ENCODE measurements at places on chromosomes 2 and 18.

DNA sequence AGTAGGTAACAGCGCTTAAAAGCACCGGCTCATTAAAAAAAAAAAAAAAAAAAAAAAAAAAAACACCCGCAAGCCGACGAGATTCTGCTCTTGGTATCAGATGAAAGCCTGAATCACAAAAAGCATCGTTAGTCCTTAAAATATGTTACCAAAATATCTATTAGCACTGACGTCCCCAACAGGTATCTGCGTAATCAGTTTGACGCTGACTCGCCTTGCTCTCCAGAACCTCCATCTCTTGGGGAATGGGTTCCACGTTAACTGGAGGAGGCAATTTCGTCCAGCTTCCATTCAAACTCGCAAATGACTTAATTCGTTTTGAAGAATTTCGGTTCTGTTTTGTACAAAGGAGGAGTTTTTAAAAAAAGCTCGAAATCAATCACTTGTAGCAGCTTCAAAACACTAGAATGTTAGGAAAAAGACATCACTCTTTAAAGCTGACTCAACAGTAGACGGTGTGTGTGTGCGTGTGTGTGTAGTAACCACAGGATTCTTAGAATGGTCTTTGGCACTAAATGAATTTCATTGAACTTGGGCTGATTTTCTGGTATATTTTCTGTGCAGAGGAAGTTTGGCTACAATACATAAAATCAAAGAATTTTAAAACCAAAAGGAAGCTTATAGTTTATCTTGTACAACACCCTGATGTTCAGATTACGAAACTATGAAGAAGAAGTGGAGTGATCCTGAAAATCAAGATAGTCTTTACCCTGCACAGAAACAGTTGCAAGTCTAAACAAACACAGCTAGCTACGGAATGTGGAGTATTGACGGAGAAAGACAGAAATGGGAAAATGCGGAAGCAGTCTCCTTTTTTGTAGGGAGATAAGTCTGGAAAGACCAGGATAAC, 1.1 kb upstream of the PGAP1 start:
- peak; percentile 59 for DNase-seq

GRCh38 chr2:205722283-205722918, 40.1 kb downstream of the NRP2 start:
- DNase-seq: no peak

- DNase-seq: peak; percentile 70
These were observed 76.7 kb downstream of the RND3 start for GRCh38 chr2:150410809-150411208.

DNA sequence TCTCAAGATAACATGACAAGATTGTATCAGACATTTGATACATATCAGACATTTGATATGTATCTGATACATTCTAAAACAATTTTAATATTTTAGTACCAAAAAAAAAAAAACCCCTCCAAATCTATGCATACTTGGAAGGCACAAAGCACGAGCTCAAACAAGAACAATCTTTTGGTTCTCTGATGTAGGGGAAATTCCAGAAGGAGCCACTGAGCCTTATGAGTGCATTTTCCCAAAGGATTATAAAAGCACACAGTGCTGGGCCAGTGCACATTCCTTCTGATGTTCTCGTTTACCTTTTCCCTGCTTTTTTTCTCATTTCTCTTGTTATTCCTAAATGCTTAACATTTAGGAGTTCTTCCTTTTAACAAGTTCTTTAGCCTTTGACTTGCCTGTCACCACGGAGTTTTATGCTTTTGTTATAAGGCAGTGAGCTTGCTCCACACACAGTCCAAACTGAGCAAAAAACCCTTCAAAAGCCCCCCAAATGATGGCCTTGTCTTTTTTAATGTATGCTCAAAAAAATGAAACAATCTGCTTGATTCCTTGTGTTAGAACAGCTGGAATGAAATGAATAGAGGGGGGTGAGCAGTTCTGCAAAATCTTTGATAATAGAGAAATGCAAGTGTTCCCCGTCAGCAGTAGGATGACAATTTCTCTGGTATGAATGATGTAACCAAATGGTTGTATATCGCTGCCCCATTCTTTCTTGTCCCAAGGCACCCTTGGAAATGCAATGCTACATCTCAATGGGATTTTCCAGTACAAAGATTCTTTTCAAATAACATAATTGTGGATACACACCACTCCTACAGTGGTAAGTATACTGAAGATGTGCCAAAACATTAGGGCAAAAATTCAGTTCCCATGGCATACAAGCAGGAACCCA, 597.2 kb upstream of the ZEB2 start:
- no peak for DNase-seq

- DNase-seq: no peak
These were observed 50.0 kb downstream of the TMEM131 start for GRCh38 chr2:97945791-97946190.
